ENCODE measurements at places on chromosomes 3 and 15.

DNA sequence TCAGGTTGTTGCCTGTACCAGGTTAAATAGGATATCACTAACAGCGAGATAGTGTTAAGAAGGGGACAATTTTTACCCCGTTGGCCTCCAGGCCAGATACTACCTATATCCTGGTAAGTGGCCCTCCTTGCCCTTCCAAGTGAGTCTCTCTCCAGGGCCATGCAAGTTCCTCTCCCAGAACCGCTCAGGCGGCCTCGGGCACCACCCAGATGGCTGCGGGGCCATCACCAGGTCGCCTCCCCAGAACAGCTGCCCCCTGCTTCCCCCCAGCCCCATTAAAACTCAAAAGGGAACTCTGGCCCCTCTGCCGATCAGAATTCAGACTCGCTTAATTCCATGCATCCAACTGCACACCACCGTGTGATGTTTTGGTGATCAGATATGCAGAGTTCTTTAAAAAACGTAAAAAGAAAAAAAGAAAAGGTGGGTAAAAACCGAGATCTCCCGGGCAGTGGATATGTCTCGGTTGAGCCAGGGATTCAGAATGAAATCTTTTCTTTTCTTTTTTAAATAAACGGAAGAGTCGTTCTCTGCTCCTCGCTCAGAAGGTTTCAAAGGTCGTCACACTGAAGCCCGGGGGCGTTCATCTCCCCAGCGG, 1.9 kb upstream of the TRIM71 start:
- DNase-seq, result no peak

DNA sequence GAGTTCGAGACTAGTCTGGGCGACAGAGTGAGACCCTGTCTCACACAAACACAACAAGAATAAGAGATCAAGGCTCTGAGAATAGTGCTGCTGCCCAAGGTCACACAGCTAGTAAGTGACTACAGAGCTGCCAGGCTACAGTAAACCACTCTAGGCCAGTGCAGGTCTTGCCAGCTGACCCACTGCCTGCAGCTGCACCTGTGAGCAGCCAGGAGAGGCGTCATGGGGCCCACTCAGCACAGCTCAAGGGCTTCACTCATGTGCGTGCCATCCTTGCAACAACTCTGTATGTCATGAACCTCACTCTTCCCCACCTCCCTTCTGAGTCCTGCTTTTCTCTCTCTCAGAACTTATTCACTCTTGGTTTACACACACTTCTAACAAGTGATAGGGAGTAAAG, 176.7 kb downstream of the SMAD6 start:
- no peak for DNase-seq

- no peak for DNase-seq
Measured at GRCh38 chr15:75929799-75930565, 26.3 kb downstream of the FBXO22 start.

DNA sequence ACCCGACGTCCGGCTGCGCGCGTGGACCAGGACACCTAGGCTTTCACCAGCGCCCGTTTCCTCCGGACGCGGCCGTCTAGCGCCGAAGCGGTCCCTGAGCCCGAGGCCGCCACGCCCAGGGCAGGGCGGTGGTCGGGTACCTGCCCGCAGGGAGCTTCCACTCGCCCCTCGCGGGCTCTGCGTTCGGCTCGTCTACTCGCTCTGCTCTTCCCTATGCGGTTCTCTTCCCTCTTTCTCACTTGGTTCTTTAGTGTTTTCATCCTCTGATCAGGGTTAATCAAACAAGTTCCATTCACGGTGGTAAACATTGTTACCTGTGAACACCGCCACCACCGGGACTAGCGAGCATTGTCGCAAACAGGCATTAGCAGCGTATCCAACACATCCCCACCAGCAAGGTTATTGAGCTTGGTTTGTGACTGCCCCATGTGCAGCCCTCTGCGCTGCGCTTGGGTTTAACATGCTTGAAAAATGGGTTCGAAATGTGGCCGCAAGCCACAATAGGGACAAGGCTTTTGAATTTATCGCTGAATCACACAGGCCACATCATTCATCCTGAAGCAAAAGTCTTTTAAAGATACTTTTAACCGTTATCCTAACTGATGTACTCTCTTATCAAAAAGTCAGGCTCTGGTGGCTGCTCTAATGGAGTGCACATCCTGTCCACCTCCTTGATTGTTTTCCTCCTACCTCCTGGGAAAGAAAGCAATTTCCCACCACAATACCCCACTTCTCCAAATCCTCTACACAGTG, 843 bp upstream of the CD47 start:
- no peak for DNase-seq

GRCh38 chr15:98651036-98651481, 2.7 kb downstream of the IGF1R start:
- no peak for DNase-seq

DNA sequence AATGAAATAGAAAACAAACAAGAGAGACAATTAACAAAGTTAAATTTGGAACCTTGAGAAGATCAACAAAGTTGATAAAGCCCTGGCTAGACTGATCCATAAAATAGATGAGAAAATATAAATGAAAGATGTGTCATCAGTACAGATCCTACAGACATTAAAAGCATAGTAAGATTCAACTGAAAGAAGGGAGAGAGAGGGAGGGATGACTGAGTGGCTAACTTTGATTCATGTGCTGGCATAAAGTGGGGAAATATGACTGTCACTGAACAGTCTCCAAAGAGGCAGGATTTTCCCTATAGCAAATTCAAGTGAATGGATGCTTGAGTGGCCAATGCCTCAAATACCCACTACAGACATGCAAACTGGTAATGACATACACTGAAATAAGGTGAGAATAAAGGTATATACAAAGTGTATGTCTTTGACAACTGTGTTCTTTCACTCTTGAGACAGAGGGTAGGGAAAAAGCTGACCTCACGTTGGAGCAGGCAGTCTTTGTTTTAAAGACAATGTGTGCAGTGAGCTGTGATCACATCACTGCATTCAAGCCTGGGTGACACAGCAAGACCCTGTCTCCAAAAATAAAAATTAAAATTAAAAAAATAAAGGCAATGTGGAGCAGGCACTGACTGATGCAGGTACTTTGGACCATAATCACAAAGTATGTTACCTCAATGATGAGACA, 35.9 kb upstream of the CHD2 start:
- no peak for DNase-seq

- no peak for DNase-seq
Measured at GRCh38 chr3:141321109-141321497, 47.2 kb upstream of the ZBTB38 start.

GRCh38 chr3:137944593-137944992, 65.4 kb upstream of the CLDN18 start:
- DNase-seq, result no peak

GRCh38 chr3:106197532-106198194, 328.9 kb upstream of the CBLB start:
- DNase-seq, result no peak

- no peak for DNase-seq
Measured at GRCh38 chr3:159189994-159190669, 388.3 kb downstream of the MFSD1 start.

- no peak for DNase-seq
Measured at GRCh38 chr15:58436552-58436951, 4.8 kb downstream of the LIPC start.

GRCh38 chr15:74302821-74303359, 64.6 kb downstream of the CYP11A1 start:
- no peak for DNase-seq

GRCh38 chr15:83163032-83163431, 44.6 kb downstream of the HDGFL3 start:
- no peak for DNase-seq

- DNase-seq, result no peak
Measured at GRCh38 chr3:164332831-164333802, 745.2 kb downstream of the SI start.

DNA sequence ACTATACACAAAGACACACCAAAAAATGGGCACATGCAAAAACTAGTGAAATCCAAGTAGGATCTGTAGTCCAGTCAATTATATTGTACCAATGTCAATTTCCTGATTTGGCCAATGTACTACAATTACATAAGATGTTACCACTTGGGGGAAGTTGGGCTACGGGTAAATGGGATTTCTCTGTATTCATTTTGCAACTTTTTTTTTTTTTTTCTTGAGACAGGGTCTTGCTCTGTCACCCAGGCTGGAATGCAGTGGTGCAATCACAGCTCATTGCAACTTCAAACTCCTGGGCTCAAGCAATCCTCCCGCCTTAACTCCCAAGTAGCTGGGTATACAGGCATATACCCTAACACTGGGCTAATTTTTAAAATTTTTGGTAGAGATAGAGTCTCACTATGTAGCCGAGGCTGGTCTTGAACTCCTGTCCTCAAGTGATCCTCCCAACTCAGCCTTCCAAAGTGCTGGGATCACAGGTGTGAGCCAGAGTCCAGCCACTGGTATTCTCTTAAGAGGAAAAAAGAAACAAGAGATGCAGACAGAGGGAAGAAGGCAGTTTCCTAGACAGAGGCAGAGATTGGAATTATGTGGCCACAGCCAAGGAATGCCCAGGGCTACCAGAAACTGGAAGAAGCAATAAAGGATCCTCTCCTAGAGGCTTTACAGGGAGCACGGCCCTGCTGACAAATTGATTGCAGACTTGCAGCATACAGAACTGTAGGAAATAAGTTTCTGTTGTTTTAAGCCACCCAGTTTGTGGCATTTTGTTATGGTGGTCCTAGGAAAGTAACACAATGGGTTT, 33.3 kb downstream of the TFDP2 start:
- no peak for DNase-seq

DNA sequence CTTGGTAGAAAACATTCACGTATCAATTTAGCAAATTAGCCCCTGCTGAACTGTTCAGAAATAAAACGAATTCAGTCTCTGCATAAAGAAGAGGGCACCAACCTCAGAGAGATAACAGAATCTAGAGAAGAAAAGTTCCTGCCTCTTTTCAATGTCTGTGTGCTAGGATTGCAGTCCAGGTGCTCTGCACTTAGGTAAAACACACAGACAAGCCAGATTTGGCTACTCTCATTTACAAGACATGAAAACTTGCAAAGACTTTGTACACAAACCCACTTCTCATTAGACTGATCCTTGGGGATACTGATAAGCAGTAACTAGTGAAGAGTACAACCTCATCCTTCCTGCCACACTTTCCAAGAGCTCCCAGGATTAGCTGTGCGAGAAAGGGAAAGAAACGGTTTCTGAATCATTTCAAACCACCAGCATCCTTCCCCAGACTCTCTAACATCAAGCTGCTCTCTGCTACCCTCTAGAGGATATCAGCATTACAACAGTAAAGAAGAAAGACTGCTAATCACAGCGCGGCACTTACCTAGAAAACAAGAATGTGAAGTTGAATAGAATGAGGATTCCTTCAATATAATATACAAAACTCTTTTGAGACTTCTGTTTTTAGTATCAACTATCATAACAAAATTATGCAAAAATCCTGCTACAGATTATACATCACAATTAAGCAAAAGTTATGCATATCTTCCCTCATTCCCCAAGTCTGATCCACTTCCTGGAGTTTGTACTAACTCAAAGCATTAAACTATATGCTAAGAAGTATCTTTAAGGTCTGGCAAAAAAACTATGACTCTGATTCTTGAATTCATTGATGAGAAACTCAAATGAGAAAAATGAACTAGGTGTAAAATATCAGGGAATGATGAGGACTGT, 306.4 kb downstream of the MAGI1 start:
- DNase-seq, result no peak

- DNase-seq, result no peak
Measured at GRCh38 chr3:53812434-53812833, 33.8 kb downstream of the CHDH start.

- DNase-seq, result no peak
Measured at GRCh38 chr3:161372321-161373260, 1.3 kb upstream of the SPTSSB start.

GRCh38 chr3:60081381-60082095, 1031.7 kb upstream of the CFAP20DC start:
- DNase-seq, result no peak

- DNase-seq, result no peak
Measured at GRCh38 chr15:25181293-25182097, 226.7 kb downstream of the SNRPN start.

- no peak for DNase-seq
Measured at GRCh38 chr3:24401090-24401810, 93.4 kb downstream of the THRB start.

- no peak for DNase-seq
Measured at GRCh38 chr3:6928064-6928463, 67.1 kb downstream of the GRM7 start.

GRCh38 chr15:25248583-25249235, 190.1 kb downstream of the UBE3A start:
- no peak for DNase-seq

GRCh38 chr3:161049683-161050248, 55.4 kb downstream of the B3GALNT1 start:
- DNase-seq, result no peak

DNA sequence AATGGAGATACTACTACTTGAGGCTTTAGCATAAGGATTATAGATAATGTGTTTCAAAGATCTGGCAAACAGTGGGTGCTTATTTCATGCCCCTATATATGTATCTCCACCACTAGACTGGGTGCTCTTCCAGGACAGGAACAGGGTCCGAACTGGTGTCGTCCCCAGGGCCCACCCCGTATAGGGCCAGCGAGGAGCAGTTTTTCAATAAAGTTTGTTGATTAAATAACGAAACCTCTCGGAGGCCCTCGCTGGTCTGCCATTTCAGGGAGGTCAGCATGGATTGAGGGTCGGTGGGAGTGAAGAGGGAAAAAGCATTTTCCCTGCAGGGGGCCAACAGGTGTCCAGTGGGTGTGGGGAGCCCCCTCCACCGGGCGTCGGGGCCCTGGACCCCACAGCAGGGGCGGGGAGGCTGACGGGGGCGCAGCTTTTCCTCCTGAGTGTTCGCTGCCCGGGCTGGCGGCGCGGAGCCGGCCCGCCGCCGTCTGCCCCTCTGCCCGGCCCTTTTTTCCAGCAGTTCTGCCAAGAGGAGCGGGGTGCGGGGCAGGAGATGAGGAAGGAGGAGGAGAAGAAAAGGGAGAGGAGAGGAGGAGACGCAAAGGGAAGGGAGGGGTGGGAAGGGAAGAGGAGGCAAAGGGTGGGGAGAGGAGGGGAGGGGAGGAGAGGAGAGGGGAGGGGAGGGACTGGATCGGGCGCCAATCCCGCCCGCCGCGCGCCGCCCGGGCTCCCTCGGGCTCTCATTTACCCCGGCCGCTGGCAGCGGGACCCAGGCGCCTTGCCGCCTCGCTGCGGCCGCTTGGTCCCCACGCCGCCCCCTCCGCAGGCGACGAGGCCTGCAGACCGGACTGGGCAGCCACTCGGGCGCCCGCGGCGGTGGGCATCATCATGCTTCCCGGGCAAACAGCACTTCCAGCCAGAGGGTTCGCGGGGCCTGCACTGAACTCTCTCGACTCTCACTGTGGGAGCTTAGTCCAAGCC, 66.3 kb downstream of the ISG20 start:
- no peak for DNase-seq

GRCh38 chr3:71499227-71499876, 84.2 kb downstream of the FOXP1 start:
- no peak for DNase-seq

- no peak for DNase-seq
Measured at GRCh38 chr3:155097009-155097349, 16.9 kb downstream of the MME start.

DNA sequence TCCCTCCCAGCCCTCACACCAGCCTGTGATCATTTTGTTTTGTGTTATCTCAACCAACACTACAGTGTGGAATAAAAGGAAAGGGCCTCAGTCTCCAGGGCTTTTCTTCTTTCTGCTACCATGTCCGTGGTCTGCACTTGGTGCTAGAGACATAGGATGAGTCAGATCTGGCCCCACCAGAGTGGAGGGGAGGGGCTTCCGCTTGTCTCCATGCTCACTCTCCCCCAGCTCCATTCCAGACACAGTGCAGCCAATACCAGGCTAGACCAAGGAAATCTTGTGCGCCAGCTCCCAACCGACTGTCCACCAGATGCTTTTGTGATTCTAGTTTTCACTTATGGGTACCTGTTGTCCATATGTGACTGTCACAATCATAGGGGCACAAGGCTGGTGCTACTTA, 51.9 kb upstream of the TMEM115 start:
- DNase-seq, result no peak

- no peak for DNase-seq
Measured at GRCh38 chr15:89389841-89390603, 55.4 kb upstream of the POLG start.
